ENCODE measurements at places on chromosomes 11 and 22. TPM values are rescaled to one million over a fixed set of nuclear protein-coding genes. Genes with fewer than 3 reads are reported as not detected.

The TPBGL gene
- polyA plus RNA-seq: 0.07 TPM

The API5 gene
- 16.3 TPM for polyA plus RNA-seq

The MISFA gene
- 1.2 TPM for polyA plus RNA-seq

The RTN4R gene
- 1.7 TPM for polyA plus RNA-seq

The IL18 gene
- polyA plus RNA-seq: 9.1 TPM

The BUD13 gene
- 15.6 TPM for polyA plus RNA-seq

DNA sequence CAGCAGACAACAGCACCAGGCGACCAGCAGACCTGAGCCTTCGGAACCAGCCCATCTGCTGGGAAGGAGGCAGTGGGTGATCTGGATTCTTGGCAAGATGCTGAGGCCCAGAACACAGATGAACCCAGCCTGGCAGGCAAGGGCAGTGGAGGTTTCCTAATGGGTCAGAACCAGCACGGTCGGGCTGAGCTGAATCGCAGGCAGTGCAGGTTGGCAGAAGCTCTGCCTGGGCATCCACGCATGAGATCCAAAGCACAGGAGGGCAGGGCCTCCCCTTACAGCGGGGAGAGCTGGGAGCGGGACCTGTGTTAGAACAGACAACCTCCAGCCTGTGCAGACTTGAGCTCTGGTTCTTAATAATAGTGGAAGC, 47.5 kb downstream of the DSCAML1 start:
- H3K36me3 ChIP-seq: no peaks in the 10 kb centered on the region
- no peaks in the 10 kb centered on the region for H3K4me1 ChIP-seq
- H3K4me3 ChIP-seq: no peak overlapping the region
- no peak for DNase-seq
- no peak overlapping the region for H3K27ac ChIP-seq

GRCh38 chr11:45982656-45983470, 60.4 kb downstream of the LARGE2 start:
- no peak overlapping the region for H3K27ac ChIP-seq
- H3K27me3 ChIP-seq: no peaks in the 10 kb centered on the region
- H3K36me3 ChIP-seq: peaks cover 12% of the 10 kb centered on the region
- no peak for DNase-seq
- no peak overlapping the region for H3K4me3 ChIP-seq

All from pancreas (tissue), 10 donors.